ENCODE measurements at places on chromosomes 13 and 19.

GRCh38 chr13:83057119-83057518, 825.2 kb downstream of the SLITRK1 start:
- DNase-seq = no peak

- no peak for DNase-seq
These were observed 15.9 kb downstream of the ZNF83 start for GRCh38 chr19:52622261-52622660.

- DNase-seq = no peak
These were observed 262.5 kb upstream of the STARD13 start for GRCh38 chr13:33548069-33548468.

GRCh38 chr19:46471116-46471733, at the start of gene PNMA8A:
Gene PNMA8A, minus strand, starts transcription at chr19:46471563. Its CDS starts 528 bp downstream, at chr19:46471035.
- DNase-seq = peak; percentile 75

DNA sequence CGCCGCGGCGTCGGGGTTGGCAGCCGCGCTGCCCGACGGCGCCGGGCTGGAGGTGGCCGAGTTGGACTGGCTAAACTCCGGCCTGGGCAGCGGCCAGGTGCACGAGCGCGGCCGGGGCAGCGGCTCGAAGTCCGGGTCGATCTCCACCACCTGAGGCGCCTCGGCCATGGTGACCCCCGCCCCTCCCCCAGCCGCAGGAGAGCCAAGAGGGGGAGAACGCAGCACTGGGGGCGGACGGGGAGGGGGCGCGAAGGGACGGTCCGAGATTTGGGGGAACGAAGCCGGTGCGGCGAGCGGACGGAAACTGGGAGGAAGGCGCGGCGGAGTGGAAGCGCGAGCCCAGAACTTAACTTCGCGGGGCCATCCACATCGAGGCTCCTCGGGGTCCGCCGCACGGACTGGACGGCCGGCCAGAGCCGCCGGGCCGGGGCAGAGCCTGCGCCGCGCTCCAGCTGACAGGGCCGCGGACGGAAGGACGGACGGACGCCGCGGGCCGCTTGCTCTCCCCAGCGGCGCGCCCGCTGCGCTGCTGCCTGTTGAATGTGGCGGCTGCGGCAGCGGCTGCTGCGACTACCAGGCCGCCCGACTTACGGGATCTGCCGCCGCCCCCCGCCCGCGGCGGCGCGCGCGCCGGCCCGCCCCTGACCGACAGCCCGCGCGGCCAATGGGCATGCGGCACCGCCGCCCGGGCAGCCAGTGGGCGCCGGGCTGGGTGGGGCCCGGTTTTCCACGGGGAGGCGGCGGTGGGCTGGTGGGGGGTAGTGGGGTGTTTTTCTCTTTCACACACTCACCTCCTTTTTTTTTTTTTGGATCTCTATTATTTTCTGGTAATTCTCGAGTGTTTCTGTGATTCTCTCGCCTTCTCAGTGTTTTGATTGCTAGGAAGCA, at the start of gene FOXO1:
Gene FOXO1 (minus strand): TSS at position 597 of the 888 bp plus-strand sequence. CDS start 429 bp downstream, at position 168.
- peak; percentile 76 for DNase-seq

DNA sequence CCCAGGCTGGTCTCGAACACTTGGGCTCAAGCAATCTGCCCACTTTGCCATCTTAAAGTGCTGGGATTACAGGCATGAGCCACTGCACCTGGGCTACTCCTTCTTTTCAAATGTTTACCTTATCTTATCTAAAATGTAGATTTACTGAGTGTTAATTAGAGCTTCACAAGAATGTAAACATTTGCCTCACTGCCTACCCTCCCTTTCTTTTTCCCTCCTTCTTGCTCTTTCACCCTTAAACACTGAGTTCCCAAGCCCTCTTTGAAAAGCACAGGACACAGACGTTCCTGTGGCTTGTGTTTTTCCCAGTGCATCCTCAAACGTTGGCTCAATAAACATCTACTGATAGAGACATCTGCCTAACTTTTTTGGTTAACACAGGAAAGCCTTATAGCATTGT, 32.7 kb upstream of the CYSLTR2 start:
- no peak for DNase-seq

DNA sequence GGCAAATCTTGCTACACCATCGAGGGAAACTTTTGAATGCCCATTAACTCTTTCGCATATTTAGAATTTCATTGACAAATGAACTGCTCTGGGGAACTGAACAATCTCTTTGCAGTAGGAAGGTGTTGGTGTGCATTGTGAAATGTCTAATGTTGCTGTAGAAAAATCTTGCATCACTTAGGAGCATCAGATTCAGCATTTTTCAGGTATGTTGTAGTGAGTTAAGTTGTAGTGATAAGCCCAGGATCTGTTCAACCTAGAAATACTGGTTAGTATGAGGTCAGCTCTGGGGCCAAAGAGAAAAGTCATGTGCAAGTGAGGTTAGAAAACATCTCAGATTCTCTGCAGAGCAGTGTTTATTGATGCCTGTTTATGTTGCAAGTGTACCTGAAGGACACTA, 4.1 kb downstream of the FRY start:
- DNase-seq = no peak

GRCh38 chr13:98678741-98679140, 73.7 kb downstream of the SLC15A1 start:
- no peak for DNase-seq

DNA sequence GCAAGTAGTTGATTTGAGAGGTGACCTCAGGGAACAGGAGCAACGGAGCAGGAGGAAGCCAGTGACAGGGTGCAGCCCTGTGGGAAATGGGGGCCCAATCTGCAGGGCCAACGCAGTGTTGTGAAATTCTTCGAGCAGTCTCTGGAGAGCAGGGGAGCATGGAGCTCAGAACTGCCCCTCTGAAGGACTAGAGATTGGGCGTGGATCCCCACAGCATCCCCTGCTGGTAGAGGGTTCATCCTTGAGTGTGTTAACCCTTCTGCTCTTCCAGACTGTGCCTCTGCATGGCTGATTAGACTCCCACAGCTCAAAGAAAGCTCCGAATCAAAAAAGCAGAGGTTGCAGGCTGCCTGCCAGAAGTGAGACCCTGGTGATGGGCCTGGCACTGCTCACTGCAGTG, 77.9 kb upstream of the UQCRFS1 start:
- DNase-seq = no peak

DNA sequence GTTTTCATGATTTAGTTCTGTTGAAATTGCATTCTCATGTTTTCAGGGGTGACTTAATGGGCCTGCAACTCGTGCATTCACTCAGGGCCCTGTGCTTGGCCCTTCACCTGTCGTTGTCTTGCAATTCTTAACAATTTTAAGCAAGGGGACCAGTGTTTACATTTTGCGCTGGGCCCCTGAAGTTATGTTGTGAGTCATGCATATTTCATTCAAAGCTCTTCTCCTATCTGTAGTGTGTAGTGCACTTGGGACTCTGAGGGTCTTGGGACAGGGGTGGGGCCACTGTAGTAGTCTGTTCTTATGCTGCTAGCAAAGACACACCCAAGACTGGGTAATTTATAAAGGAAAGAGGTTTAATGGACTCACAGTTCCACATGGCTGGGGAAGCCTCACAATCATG, 211.2 kb upstream of the RXFP2 start:
- DNase-seq = no peak

DNA sequence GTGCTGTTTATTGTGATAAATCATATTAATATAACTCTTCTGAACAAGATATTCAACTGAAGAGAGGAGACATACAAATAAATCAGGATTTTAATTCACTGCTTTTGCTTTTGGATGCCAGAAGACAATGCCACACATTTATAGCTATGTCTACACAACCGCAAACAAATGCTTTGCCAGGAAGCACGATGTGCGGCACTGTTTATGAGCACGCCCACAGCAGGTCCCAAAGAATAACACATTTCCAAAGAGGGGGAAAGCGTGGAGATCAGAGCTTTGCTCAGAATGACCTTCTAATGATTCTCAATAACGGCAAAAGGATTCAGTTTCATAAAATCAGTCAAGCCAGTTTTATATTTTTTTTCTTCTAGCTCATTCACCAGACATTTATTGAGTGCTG, 16.7 kb downstream of the FAM216B start:
- DNase-seq = no peak

- no peak for DNase-seq
These were observed 21.1 kb downstream of the SOHLH2 start for GRCh38 chr13:36193151-36193855.

GRCh38 chr13:45341799-45342500, 967 bp upstream of the TPT1 start:
- no peak for DNase-seq

- no peak for DNase-seq
These were observed 383.1 kb upstream of the GPC6 start for GRCh38 chr13:92843549-92843948.

GRCh38 chr19:52270266-52270885, 989 bp downstream of the ZNF766 start:
- DNase-seq = no peak

- no peak for DNase-seq
These were observed 97.1 kb downstream of the MBNL2 start for GRCh38 chr13:97319113-97319720.

DNA sequence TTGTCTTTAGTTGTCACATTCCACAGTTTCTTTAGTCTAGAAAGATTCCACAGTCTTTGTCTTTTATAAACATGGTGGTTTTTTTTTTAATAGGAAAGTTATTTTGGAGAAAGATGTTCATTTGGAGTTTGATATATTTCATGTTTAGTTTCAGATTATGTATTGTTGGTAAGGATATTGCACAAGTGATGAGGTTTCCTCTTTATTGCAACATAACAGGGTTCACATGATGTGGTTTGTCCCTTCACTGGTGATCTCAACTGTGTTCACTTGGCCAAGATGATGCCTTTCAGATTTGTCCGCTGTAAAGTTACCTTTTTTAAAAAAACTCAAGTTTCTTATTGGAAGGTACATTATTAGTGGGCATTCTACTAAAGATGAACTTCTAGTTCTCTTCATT, 3.2 kb downstream of the ZNF230 start:
- no peak for DNase-seq

GRCh38 chr19:497491-497868, 1.2 kb downstream of the MADCAM1 start:
- DNase-seq = no peak

- DNase-seq = no peak
These were observed 18.0 kb downstream of the PRR36 start for GRCh38 chr19:7856109-7856591.

- DNase-seq = no peak
These were observed 365 bp downstream of the PPP6R1 start for GRCh38 chr19:55258476-55258827.

DNA sequence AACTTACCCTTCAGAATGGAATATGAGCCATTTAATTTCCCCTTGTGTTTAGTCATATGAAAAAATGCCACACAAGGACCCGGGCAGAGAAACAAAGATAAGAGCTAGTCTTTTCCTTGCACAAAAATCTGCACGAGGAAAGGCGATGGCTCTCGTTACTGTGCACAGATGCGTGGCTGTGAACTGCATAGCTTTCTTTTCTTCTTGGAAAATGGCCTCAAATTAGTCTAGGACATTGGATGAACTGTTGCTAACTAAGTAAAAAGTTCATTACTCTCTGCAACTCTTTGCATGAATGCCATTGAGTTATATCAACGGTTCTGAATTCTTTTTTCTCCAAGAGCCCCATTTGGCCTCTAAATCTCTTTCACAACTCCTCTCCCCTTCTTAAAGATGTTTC, 125.2 kb downstream of the COG6 start:
- DNase-seq = no peak
